Heart right ventricle (tissue), 16 donors: ENCODE measurements at places on chromosomes 5 and 9. TPM values are rescaled to one million over a fixed set of nuclear protein-coding genes. Genes with fewer than 3 reads are reported as not detected.

- H3K4me1 ChIP-seq, result no peaks in the 10 kb centered on the region
- no peak for DNase-seq
- no peak overlapping the region for H3K4me3 ChIP-seq
- H3K27ac ChIP-seq, result no peak overlapping the region
- H3K36me3 ChIP-seq, result no peaks in the 10 kb centered on the region
Observed at GRCh38 chr9:105425816-105426433, 21.9 kb upstream of the FSD1L start.

The RRAGA gene
- total RNA-seq, result 77.0 TPM

GRCh38 chr5:151683986-151684588, 2.6 kb downstream of the SPARC start:
- H3K27me3 ChIP-seq, result no peaks in the 10 kb centered on the region
- peaks cover 65% of the 10 kb centered on the region for H3K4me1 ChIP-seq
- H3K27ac ChIP-seq, result no peak overlapping the region
- DNase-seq, result no peak

GRCh38 chr9:4741365-4742089, 525 bp upstream of the AK3 start:
- H3K27ac ChIP-seq, result peak overlapping the region; percentile 95
- H3K4me1 ChIP-seq, result peaks cover 44% of the 10 kb centered on the region
- H3K36me3 ChIP-seq, result no peaks in the 10 kb centered on the region
- peak overlapping the region; percentile 96 for H3K4me3 ChIP-seq

DNA sequence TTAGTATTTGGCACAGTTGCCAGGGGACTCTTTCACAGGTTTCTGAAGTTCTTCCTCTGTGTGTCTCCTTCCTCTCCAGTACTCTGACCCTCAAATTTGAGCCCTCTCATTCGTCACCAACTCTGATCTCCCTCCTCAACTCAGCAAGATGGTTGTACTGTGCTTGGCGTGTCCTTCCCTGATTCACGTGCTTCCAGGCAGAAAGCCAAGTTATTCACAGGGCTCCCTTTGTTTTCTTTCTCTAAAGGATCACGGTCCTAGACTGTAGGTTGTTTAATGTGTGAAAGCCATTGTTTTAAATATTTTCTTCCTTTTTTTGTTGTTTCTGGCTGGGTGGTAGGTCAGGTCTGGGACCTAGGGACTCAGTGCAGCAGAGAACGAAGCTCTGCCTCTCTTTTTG, 142.9 kb downstream of the DMAC1 start:
- peaks cover 17% of the 10 kb centered on the region for H3K4me1 ChIP-seq
- H3K4me3 ChIP-seq, result no peak overlapping the region
- DNase-seq, result peak; percentile 30

- H3K36me3 ChIP-seq, result no peaks in the 10 kb centered on the region
- H3K4me3 ChIP-seq, result no peak overlapping the region
- peaks cover 17% of the 10 kb centered on the region for H3K4me1 ChIP-seq
- peak overlapping the region; percentile 13 for H3K27ac ChIP-seq
- DNase-seq, result no peak
Observed at GRCh38 chr9:95116002-95116807, 201.3 kb downstream of the FANCC start.

DNA sequence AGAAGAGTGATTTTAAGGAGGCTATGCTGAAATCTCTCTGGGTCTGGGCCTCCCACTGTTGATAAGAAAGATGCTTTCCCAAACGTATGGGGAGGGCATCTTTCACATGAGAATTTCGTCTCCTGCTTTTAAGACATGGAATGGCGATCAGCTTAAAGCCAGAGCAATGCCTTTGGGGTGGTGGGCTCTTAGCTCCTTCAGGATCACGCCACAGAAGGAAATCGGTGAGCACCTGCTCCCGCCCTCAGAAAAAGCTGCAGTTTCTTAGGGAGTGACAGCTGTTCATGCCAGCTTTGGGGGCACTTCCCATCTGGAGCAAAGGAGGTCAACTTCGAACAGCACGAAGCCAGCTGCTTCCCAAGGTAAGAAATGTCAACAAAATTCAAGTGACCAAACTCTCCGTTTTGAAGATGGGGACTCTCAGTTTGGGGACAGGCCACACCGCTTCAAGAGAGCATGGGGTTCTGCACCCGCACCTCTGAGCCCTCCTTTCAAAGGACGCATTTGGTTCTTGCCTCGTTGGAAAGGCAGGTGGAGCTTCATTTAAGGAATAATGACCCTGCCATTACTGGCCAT, 39.0 kb downstream of the TRIP13 start:
- H3K4me1 ChIP-seq, result peaks cover 5% of the 10 kb centered on the region
- H3K4me3 ChIP-seq, result no peak overlapping the region
- H3K27me3 ChIP-seq, result peaks cover 8% of the 10 kb centered on the region
- H3K36me3 ChIP-seq, result no peaks in the 10 kb centered on the region

DNA sequence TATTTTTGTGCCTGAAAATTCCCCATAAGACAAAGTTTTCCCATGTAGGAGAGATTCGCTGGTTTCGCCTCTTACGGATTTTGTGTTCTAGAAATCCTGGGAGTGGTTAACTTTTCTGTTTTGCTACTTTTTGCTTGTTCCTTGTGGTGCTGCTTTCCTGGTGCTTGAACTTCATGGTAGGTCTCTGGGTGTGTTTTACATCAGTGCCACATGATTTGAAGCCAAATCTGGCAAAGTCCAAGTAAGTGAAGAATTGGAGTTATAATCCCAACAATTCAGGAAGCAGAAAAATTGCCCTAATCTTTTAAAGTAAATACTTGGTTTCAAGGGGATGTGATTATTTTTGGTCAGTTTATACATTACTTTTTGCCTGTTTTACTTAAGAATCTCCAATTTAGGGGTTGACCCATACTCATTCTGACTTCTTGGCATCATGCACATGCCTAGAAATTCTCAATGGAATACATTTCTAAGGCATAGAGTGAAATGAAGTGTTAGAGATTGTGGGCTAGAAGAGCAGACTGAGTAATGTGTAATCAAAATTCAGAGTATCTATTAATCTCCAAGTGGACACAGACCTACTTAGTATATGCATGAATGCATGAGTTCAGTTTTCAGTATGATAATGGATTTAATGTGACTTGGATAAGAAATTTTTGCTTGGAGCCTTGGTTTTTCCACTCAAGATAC, 189.7 kb downstream of the CSNK1G3 start:
- peak overlapping the region; percentile 60 for H3K27ac ChIP-seq
- H3K4me3 ChIP-seq, result no peak overlapping the region
- H3K4me1 ChIP-seq, result peaks cover 10% of the 10 kb centered on the region
- no peaks in the 10 kb centered on the region for H3K27me3 ChIP-seq
- H3K36me3 ChIP-seq, result no peaks in the 10 kb centered on the region
- no peak for DNase-seq

The ADRB2 gene
- 5.0 TPM for total RNA-seq

DNA sequence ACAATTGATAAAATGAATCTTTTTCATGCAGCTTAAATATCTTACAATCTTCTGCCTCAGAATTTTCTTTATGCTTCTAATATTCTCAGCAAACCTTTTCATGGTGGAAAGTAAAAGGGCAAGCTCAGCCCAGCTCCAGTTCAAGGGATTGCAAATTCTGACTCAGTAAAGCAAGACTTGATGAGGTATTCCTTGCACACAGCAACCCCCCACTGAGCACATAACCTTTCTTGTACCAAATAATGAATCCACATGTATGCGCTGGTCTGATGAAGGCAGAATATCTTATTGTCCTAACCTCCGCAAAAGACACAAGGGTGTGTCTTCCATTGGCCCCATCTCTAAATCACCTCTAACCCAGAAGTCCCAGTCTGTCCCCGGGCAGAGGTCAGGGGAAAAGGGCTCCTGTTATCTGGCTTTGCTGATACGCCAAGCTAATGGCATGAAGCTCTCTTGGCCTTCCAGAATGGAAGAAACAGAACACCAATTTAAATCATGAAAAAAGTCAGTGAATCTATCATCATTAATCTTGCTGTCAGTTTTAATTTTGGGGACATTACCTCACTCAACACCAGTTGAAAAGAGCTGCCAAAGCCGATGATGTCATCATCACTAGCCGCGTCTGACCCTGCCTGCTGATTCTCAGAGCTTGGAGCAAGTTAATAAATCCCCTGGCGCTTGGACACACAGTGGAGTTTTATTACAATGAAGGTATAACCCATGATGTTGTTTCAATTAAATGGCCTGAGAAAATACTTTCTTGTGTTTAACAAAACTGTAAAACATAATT, 592.5 kb upstream of the CLINT1 start:
- peaks cover 9% of the 10 kb centered on the region for H3K27me3 ChIP-seq
- no peaks in the 10 kb centered on the region for H3K4me1 ChIP-seq
- no peaks in the 10 kb centered on the region for H3K36me3 ChIP-seq
- peak overlapping the region; percentile 66 for H3K27ac ChIP-seq

- no peaks in the 10 kb centered on the region for H3K36me3 ChIP-seq
- H3K4me3 ChIP-seq, result no peak overlapping the region
- no peaks in the 10 kb centered on the region for H3K4me1 ChIP-seq
- DNase-seq, result no peak
- H3K27ac ChIP-seq, result no peak overlapping the region
Observed at GRCh38 chr9:61634192-61634591, 444.4 kb downstream of the SPATA31A7 start.
